ENCODE measurements at places on chromosomes 2 and 18.

DNA sequence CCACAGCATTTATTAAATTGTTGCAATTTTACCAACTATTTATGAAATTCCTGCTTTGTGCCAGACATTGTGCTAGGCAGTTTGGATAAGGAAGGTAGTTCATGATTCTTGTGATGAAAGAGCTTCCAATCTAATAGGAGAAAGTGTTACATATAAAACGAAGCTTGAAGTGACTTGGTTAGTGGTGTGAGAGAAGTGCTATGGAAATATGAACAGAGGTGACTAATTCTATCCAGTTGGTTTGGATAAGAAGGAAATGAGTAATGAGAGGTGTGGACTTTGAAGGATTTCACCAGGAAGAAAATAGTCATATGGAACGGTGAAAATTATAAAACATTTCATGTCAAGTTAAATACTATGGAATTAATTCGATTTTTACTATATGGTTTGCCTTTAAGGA lies 48.6 kb downstream of the EML6 start:
- no peak for DNase-seq

DNA sequence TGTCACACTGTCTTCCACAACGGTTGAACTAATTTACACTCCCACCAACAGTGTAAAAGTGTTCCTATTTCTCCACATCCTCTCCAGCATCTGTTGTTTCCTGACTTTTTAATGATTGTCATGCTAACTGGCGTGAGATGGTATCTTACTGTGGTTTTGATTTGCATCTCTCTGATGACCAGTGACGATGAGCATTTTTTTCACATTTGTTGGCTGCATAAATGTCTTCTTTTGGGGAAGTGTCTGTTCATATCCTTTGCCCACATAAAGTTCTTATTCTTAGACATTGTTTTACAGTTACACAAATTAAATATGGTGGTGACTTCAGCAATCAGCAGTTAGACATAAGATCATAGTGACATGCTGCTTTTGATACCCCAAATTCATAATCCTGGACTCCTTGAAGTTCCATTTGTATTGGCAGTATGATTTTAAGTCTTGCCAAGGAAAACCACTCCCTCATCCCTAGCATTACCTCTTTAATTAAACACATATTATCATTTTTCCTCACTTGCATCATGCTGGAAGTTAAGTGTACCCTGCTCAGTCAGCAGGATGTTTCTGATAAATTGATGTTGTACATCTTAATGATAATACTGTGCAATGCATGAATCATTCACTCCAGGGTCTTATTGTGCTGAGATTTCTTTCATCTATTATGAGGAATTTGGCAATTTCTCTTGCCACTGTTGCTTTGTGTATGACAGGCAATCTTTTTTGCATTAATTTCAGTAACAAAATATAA lies 67.6 kb upstream of the STAT1 start:
- DNase-seq: no peak

- DNase-seq: no peak
These were observed 194.6 kb upstream of the MEIS1 start for GRCh38 chr2:66240286-66240685.

GRCh38 chr2:12844511-12844910 lies 127.8 kb downstream of the TRIB2 start:
- no peak for DNase-seq

DNA sequence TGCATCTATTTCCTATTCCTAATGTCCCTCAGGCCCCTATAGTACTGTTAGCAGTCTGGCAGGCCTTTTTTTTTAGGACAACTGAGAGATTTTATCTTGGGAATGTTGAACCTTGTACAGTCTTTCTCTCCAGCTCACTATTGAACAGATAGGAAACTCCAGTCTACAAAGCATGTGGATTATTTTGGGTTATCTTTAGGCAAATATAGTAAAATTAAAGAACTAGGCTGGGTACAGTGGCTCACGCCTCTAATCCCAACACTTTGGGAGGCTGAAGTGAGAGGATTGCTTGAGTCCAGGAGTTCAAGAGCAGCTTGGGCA lies 102.7 kb downstream of the OSBPL6 start:
- DNase-seq: no peak

DNA sequence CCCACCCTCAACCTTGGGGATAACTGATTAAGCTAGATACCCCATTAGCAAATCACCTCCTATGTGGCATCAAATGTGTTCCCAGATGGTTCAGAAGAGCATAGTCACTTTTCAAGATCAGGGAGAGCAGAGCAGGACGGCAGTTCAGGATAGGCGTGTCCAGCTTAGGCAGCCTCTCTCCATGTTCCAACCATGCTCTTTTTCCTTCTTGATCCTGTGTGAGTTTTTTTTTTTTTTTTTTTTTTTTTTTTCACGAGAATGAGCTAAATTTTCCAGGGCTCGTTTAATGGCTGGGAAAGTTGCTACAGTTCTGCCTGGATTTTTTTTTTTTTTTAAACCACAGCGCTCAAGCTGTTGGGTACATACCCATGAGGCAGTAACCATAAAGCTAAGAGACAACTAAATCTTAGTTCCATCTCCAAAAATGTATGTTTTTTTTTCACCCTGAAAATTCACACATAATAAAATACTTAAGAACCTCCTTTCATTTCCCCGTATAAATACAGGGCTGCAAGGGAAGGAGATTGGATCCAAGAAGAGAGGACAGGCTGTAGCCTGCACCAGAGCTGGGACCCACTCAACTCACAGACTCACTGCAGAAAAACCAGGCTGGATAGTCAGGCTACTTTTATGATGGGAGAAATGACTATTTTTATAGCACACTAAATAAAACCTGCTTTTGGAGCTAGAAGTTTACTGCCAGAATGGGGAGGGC lies 244.3 kb downstream of the SETBP1 start:
- no peak for DNase-seq

DNA sequence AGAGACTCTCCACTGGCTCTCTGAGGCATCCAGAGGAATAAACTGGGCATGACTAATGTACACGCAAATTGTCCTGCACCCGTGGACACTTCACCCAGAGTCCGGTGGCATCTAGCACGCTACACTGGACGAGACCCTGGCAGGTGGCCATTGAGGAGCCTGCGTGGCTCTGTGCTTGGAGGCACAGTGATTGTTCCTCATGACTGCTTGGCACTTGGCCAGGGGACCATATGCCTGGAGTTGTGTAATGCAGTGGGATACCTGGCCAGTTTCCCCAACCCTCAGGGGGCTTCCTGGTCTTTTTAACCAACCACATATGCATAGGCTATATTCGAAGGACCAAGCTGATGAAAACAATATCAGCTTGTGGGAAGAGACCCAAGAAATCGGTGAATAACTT lies 66.6 kb downstream of the MTCL1 start:
- peak; percentile 78 for DNase-seq

- no peak for DNase-seq
These were observed 42.6 kb downstream of the SESTD1 start for GRCh38 chr2:179222076-179222475.
